Cerebellum (tissue), 4 donors: ENCODE measurements at places on chromosomes 4 and X. TPM values are rescaled to one million over a fixed set of nuclear protein-coding genes. Genes with fewer than 3 reads are reported as not detected.
A peak's percentile ranks its signal among the peaks of the same experiment; 100 is the strongest.

- DNase-seq: no peak
Observed at GRCh38 chrX:103398421-103398864, 22.1 kb downstream of the BEX3 start.

- DNase-seq: no peak
Observed at GRCh38 chr4:76012388-76012801, 5.1 kb upstream of the CXCL9 start.

GRCh38 chr4:159337041-159337440 lies 234.2 kb downstream of the RAPGEF2 start:
- no peak for DNase-seq

GRCh38 chr4:14018191-14018853 lies 390.8 kb upstream of the BOD1L1 start:
- DNase-seq: no peak

GRCh38 chr4:99868126-99868596 lies 26.1 kb downstream of the LAMTOR3 start:
- no peak for DNase-seq

DNA sequence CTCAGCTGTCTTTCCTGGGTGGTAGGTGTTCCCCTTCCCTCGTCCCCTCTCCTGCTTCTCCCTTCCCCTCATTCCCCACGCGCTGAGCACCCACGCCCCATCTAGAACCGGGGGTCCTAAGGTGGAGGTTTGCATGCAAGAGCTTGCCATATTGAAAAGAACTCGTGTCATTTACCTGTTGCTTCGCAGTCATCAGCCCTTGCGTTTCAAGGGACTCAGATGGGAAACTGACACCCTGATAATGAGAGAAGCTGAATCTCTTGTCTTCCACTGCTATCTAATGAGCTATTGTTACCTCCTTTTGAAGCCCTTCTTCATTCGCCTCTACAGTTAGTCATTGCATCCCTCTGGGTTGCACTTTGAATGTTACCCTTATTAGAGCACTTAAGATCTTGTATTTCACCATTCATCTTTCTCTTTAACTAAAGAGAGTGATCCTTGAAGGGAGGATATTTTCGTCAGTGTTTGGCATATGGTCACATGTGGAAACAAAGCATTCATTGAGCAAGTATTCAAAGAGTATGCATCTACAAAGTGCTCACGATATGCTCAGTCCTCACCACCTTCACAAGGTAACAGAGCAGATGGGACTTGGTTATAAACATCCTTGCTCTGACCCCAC lies 25.7 kb downstream of the ARL9 start:
- no peak for DNase-seq

DNA sequence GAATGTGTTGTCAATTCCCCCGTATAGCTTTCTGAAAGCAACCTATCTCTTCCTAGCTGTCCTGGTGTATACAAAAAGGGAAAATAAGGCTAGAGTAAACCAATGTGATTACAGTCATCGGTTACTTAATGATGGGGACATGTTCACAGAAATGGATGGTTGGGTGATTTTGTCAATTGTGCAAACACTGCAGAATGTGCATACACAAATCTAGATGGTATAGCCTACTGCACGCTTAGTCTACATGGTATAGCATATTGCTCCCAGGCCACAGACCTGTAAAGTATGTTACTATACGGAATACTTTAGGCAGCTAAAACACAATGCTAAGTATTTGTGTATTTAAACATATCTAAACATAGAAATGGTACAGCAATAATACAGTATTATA lies 5.1 kb downstream of the DTHD1 start:
- DNase-seq: no peak

GRCh38 chrX:66018585-66019309 lies 21.1 kb downstream of the VSIG4 start:
- no peak for DNase-seq

GRCh38 chrX:32871636-32872035 lies 339.7 kb downstream of the DMD start:
- no peak for DNase-seq

GRCh38 chr4:107283587-107284559 lies 247.8 kb upstream of the DKK2 start:
- DNase-seq: no peak

GRCh38 chrX:14872355-14872754 lies 514 bp downstream of the FANCB start:
- no peak for DNase-seq

DNA sequence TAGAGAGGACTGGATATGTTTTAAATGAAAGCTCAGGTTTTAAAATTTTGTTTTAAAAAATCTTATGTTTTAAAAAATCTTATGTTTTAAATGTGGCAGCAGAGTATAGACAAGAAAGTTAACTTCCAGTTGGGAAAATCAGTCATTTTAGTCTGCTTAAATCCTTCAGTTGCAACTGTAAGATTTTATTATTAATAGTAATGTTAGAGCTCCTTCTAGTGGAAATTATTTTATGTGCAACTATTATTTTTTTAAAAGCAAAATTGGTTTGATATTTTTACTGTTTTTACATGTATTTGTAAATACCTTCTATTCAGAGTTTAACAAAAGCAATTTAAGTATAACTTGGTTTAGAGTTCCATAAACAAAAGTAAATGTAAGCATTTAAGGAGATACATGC lies 8.5 kb upstream of the NUDT6 start:
- DNase-seq: peak; percentile 5

DNA sequence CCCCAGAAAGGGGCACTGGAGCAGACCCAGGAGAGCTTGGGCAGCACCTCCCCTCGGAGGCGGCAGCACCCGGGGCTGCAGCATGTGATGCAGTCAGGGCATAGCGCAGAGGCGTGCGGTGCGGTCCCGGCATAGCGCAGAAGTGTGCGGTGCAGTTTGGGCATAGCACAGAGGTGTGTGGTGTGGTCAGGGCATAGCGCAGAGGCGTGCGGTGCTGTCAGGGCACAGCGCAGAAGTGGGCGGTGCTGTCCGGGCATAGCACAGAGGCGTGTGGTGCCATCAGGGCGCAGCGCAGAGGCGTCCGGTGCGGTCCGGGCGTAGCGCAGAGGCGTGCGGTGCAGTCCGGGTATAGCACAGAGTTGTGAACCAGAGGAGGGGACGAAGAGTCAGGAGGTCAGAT lies 42.8 kb downstream of the ADRA2C start:
- no peak for DNase-seq

GRCh38 chr4:19368800-19369199 lies 882.9 kb upstream of the SLIT2 start:
- no peak for DNase-seq

DNA sequence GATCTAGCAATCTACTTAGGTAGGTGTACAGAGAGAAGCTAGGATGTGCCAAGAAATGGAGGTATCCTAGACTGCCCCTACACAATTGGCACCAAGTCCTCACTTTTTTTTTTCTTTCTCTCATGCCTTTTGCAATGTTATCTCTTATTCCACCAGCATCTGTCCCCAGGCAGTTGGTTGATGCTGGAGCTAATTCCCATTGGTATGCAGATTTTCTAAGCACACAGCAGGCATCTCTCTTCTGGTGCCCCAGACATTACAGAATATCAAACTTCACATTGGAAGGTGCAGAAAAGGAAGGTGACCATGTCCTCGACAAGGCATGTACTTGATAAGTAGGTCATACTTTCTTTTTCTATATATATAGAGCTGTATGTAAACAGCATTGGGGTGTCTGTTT lies 21.6 kb downstream of the LUZP4 start:
- DNase-seq: no peak

DNA sequence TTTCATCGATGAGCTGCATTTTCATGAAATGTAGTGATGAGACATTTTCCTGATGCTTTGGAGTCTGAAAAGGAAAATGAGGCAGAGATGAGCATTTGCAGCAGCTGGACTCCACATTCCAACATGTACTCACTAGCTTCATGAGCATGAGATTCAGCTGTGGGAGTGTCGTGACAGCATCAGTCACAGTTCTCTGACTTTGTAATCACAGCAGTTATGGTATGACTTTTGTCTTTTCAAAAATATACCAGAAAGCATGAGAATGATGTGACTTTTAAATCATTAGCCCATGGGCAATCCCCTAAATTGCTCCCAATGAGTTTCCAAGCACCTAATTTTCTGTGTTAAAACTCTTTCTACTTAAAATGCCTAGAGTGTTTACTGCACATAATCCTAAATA lies 18.3 kb upstream of the MSL3 start:
- DNase-seq: no peak

SERPINA7 gene
- total RNA-seq: not detected

VCX3A gene
- total RNA-seq: not detected

JADE1 gene
- 33.5 TPM for total RNA-seq

ABCG2 gene
- 12.7 TPM for total RNA-seq

DIAPH2 gene
- total RNA-seq: 9.0 TPM

DLG3 gene
- 41.2 TPM for total RNA-seq

FDCSP gene
- total RNA-seq: not detected
